Activated CD8-positive, alpha-beta T cell treated with anti-CD3 and anti-CD28 coated beads, Interleukin-2, amount 10 ng/mL, durations not matched to agents 7 days and 5 days (primary cell): ENCODE measurements at places on chromosomes 6 and 20.

DNA sequence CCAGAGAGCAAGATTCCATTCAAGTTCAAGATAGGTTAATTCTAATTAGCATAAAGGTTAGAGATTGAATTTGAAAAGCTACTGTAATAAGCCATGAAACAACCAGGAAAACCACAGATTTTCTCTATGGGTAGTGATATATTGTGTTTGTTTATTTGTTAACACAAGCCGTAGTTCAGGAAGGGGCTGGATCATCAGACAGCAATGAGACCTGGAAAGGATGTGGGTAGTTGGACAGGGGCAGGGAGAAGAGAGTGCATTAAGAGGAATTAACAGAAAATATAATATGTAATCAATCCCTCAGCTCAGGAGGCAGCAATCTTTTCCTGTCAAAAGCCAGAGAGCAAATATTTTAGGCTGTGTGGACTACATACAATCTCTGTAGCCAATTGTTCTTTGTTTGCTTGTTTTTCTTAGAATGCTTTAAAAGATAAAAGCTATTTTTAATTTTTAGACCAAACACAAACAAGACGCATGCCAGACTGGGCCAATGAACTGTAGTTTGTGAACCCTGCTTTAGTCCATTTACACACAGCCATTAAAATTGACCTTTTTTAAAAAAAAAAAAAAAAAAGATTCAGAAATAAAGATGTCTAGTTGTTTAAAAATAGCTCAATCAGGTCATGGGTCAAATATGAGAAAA is 398.7 kb upstream of the MARCKS start:
- DNase-seq = no peak

- DNase-seq = no peak
These were observed 9.1 kb downstream of the SMPDL3A start for GRCh38 chr6:122798099-122798641.

- no peak for DNase-seq
These were observed 654.4 kb downstream of the EYS start for GRCh38 chr6:65052626-65053025.

- no peak for DNase-seq
These were observed 249.3 kb upstream of the ECI2 start for GRCh38 chr6:4384656-4385055.

GRCh38 chr6:47138046-47138445 is 95.9 kb upstream of the ADGRF1 start:
- DNase-seq = no peak

DNA sequence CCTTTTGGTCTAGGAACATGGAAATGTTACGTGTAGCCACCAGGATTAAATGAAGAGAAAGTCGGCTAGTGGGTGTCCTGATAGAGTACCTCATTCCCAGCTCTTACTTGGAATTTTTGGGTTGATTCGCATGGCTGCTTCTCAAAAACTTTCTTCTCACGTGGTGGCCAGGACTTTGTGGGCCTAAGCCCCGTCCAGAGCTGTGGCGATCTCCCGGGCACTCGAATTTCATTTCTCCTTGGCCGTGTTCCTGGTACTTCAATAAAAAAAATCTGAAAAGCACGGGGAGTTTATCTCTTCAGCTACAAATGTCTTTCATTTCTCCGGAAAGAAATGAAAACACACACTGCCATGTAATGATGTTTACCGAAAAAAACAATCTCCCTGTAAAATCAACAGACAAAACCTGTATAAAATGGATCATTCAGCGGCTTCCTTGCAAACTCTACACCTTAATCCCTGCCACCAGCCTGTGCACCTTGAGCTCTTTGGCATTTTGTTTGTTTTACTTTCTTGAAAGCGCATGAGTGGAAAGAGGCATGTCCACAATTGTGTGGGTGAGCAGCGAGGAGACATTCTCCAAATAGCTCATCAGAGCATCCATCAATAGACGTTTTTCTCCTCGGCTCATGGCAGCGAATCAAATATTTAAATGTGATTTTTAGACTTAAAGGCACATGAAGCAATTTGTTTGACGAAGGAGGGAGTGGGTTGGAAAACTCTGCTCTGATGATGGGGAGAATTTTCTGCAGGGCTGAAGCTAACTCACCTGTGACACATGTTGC is 173.1 kb downstream of the TFAP2C start:
- no peak for DNase-seq

- no peak for DNase-seq
These were observed 268.4 kb upstream of the IRAK1BP1 start for GRCh38 chr6:78598966-78599365.

GRCh38 chr6:33849500-33850075 is 45.8 kb upstream of the MLN start:
- no peak for DNase-seq

GRCh38 chr20:36441027-36441414 is 100.3 kb upstream of the MYL9 start:
- DNase-seq = no peak

DNA sequence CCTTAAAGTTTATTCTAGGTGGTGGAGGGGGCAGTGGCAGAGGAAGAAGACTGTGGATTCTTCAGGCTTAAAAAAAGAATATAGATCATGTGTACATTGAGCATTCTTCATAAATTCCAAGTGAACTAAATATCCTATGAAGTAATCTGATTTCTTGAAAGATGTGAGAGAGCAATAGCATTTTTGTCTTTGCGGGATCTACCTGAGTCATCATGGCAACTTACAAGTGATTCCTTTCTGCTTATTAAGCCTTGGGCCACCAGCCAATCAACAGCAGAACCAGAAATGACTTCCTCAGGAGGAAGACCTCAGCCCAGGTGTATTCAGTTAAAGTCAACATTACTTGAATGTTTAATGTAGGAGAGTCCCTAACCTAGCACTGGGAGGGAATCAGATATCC is 756.9 kb downstream of the TFAP2A start:
- no peak for DNase-seq

DNA sequence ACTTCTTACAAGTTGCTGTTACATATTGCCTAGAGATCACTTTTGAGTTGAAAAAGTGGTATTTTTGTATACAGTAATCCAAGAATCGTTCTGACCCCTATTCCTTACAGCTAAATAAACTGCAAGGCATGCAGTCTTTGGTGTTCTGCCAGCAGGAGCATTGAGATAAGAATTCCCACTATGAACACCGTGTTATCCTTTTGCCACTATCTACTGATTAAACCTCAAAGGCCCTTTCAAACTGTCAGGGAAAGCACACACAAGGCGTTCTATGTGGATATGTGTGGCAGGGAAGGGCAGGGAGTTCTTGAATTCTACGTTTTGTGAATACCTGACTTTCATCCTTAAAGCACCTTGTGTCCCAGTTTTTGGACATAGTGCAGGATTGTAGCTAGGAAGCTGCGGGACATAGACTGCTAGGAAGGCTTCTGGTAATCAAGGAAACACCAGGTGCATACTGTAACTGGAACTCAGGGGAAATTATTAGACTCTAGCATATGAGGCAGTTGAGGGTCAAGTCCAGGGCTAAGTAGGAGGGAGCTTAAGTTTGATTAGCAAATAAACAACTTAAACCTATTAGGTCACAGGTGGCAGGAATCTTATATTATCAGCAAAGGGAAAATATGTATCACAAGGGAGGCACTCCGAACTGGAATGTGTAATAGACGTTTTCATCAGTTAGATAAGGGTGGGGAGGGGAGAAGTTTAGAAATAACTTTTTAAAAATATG is 506.6 kb downstream of the RNF144B start:
- no peak for DNase-seq

DNA sequence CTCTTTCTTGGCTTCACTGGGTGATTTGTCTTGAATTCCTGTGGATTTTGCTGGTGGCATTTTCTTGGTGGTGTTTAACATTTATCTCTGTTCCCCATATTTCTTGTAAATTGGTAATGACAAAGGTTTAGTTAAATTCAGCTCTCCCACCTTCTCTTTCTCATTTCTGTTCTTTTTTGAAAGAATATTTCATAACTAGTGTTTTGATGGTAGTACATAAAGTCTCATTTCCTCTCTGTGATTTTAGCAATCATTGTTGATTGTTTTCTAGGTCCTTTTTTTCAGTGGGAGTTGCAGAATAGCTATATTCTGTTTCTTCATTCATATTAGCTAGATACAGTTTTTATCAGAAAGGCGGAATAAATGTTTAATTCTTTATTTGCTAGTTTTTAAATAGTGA is 73.1 kb downstream of the QKI start:
- DNase-seq = no peak
